ENCODE measurements at places on chromosomes 2 and 18.

GRCh38 chr2:197940382-197940781 lies 136.0 kb downstream of the PLCL1 start:
- no peak for DNase-seq

DNA sequence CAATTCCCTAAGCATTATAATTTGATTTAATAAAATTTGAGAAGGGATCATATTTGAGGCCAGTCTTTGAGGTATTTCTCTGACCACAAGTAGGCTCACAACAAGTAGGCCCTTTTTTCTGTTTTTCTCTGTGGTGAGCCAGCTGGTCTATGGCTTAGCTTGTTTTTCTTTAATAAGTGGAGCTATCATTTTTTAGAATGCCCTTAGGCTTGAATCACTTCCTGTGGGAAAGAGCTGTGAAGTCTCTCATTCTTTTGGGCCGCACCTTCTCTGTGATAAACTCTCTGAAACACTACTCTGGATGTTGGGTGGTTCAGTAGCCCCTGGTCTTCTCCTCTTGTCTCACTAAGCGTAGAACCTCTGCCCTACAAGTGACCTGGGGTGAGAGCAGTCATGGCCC lies 235.9 kb downstream of the SUCLG1 start:
- peak; percentile 24 for DNase-seq

- no peak for DNase-seq
Measured at GRCh38 chr2:37916512-37917082, 8.5 kb upstream of the RMDN2 start.

DNA sequence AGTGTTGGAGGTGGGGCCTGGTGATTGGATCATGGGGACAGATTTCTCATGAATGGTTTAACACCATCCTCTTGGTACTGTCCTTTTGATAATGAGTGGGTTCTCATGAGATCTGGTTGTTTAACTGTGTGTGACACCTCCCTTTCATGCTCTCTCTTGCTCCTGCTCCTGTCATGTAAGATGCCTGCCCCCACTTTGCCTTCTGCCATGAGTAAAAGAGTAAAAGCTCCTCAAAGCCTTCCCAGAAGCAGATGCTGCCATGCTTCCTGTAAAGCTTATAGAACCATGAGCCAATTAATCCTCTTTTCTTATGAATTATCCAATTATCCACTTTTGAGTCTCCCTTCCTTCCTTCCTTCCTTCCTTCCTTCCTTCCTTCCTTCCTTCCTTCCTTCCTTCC lies 317.7 kb downstream of the RDH14 start:
- DNase-seq, result no peak

DNA sequence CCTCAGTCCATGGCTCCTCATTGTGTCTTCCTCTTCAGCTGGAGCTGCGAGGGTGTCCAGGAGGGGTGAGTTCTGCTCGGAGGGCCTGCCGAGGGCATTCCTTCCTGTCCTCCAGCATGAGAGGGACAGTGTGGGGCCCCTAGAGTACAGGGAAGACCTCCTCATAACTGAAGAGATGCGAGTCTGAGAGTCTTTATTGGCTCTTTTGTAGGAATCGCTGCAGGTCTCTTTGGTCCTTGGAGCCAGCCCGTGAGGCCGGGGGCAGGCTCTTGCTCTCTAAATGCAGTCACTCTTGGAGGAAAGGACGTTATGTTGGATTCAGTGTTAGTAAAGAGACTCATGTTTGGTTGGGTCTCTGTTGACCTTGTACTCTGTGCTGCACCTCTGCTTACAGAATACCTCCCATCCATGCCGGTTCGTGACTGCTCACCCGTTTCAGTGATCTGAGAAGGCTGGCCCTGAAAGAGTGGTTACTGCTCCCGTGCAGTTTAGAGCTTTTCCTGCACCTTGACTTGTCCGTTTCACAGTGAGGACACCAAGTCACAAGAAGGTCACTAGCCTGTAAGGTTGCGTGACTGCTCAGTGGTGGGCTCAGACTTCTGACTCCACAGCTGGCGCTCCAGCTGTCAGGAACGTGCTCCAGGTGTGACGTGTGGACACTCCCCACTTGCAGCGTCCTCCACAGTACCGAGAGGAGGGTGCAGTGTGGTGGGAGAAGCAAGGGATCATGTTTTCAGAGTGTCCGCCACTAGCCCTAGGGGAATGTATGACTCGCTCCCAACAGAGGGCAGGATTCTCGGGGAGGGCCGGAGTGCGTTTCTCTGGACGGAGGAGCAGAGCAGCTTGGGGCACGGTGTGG lies 7.8 kb downstream of the ATG4B start:
- DNase-seq, result no peak

DNA sequence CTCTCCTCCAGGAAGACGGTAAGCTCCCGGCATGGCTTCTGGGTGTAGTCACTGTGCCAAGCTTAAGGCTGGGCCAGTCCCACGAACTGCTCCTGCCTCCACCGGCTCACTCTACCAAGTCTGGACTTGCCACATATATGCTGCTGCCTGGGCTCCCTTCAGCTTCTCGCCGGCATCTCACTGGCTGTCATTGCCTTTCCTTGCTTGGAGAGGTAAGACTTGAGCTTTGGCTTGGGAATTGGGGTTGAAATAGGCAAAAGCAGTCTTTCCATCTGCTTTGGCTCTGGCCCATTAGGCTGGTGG lies 481.0 kb downstream of the TGIF1 start:
- no peak for DNase-seq

DNA sequence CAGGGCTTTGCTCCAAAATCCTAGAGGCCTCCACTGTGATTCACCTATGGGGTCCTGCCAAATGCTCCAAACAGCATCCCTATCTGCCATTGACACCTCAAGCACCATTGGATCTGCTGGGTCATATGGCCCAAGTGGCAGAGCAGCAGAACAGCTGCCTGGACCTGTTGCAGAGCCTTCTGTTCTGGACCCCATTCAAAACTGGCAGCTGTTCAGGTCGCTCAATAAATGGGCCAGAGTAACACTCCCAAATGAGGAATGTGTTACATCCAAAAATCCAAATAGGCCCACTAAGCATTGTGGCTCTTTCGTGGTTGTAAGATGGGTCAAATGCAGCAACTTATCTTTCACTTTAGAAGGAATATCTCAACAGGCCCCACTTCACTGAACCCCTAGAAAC lies 783.6 kb downstream of the DCDC2C start:
- no peak for DNase-seq

- no peak for DNase-seq
Measured at GRCh38 chr2:150020937-150021673, 433.5 kb upstream of the MMADHC start.

DNA sequence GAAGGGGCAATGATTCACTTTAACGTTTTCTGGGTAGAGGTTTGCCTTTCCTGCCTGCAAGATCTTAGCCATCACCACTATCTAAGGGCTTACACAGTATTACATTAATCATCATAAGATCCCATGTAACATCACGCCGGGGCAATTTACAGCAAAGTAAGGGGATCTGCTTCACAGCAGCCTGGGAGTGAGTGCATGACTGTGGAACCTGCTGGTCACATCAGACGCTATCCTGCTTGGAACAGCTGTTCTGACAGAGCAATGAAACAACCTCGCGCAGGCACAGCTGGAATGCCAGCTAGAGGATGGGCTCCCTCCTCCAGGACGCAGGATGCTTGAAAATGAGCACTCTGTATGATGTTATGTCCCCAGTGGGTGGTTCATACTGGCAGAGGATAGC lies 89.0 kb downstream of the AOX1 start:
- DNase-seq, result no peak

GRCh38 chr2:175457895-175458448 lies 276.5 kb upstream of the ATP5MC3 start:
- no peak for DNase-seq

GRCh38 chr18:51273437-51273836 lies 76.0 kb upstream of the MEX3C start:
- DNase-seq, result no peak

GRCh38 chr2:109031476-109032228 lies 42.6 kb upstream of the EDAR start:
- no peak for DNase-seq

Measured in HS-5 (cell line).